ENCODE measurements at places on chromosomes 11 and 22. TPM values are rescaled to one million over a fixed set of nuclear protein-coding genes. Genes with fewer than 3 reads are reported as not detected.

DNA sequence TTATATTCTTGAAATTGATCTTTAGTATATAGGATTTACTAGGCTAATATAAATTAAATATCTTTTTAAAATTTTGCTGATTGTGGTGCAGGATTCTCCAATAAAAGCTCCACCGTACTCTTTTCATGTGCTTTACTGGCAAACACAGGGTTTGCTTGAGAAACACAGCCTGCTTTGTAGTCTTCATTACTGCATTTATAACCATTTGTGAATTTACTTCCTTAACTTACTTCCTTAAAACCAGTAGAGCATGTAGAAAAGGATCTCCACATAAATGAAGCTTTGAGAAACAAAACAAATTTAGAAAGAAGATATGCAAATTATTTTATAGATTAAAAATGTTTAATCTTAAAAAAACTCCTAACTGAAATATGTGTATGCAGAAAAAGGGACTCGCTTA, 28.8 kb downstream of the SWAP70 start:
- no peak for DNase-seq

- no peak for DNase-seq
Measured at GRCh38 chr11:80898910-80899309, 1458.1 kb upstream of the TENM4 start.

DNA sequence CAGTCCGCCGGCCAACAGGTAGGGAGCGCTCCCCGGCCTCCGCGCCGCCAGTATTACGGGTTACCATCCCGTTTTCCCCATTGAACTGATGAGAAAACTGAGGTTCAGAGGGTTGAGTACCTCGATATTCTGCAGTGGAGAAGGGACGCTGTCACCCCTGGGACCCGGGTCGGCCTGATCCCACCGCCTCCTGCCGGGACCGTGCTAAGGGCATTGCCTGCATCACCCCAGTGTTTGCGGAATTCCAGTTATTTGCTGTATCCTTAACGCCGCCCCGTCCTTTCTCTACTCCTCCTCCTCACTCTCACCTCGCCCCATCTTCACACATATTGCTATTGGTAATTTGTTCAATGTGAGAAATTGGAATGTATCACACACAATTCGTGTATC, 370 bp upstream of the A4GALT start:
- no peak for DNase-seq

GRCh38 chr11:10382518-10382917, 72.5 kb upstream of the AMPD3 start:
- DNase-seq = no peak

- DNase-seq = no peak
Measured at GRCh38 chr11:110468121-110468520, 38.4 kb downstream of the FDX1 start.

DNA sequence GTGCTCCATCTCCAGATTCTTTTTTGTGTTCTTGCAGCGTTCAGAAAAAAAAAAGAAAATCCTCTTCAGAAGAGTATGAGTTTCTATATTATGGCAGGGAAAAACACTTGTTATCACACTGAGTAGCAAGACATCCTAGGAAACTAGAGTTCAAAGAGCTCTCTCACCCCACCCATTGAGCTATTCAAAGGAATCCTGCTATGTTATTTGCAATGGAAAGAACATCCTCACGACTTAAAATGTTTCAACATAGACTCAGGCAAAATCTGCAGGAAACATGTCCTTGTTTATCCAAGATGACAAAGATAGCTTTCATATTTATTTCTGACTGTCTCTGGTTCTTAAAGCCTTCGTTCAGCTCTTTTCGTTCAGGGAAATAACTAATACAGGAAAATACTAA, 331.6 kb upstream of the ANO5 start:
- no peak for DNase-seq

GRCh38 chr22:18113680-18114394, 3.2 kb downstream of the TUBA8 start:
- no peak for DNase-seq

DNA sequence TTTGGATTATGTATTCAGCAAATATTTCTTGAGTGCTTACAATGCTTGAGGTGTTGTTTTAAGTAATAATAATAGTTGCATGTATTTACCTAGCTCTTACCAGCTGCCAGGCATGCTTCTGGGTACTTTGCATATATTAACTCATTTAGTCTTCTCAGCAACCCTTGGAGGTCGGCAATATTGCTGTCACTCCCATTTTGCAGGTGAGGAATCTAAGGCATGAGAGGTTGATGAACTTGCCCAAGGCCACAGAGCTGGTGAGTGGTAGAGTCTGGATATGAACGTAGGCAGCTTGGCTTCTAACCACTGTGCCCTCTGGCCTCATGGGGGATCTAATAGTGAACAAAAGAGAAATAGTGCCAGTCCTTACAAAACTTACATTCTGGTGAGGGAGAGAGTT, 92.9 kb downstream of the PARVA start:
- no peak for DNase-seq

Gene TBC1D10A
- total RNA-seq = 9.0 TPM
